ENCODE measurements at places on chromosomes 7 and 10.

GRCh38 chr10:5545011-5545410 is 20.2 kb downstream of the CALML3 start:
- no peak for DNase-seq

GRCh38 chr7:30589111-30589510 is 5.6 kb upstream of the GARS1 start:
- DNase-seq: no peak

DNA sequence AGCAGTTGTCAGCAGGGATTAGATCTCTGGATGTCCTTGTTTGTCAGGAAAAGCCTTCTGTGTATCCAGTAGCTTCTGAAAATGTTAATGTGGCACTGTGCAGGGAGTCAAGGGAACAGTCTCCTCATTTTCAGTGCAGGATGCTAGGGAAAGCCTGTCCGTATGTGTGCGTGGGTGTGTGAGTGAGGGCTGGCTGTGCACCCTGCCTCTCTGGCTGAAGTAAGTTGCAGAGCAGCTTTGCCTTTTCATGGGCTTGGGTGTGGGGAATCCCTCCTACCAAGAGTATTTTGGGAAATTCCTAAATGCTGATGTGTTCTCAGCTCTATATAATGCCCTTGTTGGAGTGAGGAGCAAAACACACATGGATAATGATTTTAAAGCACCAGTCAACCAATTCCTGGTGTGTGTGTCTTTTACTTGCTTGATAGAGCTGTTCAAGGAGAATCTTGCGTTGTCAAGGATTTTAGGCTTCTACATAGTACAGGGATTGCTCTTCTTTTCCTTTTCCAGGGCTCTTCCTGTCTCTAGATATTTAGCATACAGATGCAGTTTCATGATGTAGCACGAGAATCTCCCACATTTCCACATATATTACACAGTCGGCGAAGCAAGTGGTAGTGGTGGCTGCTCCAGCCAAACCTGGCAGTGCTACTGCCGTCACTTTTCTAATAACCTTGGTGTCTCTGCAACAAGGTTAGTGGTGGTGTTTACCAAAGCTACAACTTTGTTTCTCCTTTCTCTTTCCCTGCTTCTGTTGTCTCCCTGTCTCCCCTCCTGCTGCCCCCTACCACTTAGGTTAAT is 92.8 kb downstream of the MCU start:
- DNase-seq: peak; percentile 38

DNA sequence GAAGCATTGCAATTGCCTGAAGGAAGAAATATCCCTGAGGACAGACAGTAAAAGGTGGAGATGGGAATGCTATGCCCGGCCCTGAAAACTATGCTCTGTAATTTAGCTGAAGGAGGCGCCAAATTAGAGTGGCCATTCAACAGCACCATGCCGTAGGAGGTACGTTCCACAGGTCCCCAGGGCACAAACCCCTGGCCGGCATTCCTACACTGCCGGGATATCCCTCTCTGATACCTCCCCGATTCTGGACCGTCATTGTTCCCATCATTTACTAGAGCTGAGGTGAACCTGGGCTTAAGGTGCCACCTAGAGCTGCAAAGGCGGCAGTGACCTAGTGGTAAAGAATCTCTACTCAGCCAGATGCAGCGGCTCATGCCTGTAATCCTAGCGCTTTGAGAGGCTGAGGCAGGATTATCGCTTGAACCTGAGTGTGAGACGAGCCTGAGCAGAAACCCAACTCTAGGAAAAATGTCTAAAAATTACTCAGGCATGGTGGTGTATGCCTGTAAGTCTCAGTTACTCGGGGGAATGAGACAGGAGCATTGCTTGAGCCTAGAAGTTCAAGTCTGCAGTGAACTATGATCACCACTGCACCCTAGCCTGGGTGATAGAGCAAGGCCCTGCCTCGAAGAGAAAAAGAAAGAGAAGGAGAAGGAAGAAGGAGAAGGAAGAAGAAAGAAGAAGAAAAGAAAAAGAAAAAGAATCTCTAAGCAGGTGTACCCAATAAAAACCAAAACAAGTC is 53.0 kb upstream of the TNKS2 start:
- DNase-seq: peak; percentile 7

- no peak for DNase-seq
These were observed 14.5 kb upstream of the EGR2 start for GRCh38 chr10:62830679-62831078.

DNA sequence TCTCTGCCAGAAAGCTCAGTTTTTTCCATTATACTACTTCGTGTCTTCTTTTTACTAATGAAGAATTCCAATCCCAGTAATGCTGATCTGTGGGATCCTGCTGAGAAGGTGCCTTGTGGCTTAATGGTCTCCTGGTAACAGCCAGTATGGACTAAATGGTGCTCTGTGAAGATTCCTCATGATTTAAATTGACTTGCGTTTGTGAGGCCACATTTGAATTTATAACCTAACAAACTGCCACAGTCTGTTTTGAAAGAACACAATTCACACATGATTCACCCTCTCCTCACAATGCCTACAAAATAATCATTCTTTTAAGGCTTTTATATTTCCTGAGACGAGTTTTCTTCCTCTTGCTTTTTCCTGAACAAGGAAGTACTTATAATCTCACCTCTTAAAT is 140.0 kb downstream of the MBL2 start:
- DNase-seq: no peak

- no peak for DNase-seq
These were observed 32.9 kb upstream of the BPGM start for GRCh38 chr7:134613623-134614347.

GRCh38 chr7:1134951-1135350 is 25.0 kb downstream of the ZFAND2A start:
- no peak for DNase-seq

DNA sequence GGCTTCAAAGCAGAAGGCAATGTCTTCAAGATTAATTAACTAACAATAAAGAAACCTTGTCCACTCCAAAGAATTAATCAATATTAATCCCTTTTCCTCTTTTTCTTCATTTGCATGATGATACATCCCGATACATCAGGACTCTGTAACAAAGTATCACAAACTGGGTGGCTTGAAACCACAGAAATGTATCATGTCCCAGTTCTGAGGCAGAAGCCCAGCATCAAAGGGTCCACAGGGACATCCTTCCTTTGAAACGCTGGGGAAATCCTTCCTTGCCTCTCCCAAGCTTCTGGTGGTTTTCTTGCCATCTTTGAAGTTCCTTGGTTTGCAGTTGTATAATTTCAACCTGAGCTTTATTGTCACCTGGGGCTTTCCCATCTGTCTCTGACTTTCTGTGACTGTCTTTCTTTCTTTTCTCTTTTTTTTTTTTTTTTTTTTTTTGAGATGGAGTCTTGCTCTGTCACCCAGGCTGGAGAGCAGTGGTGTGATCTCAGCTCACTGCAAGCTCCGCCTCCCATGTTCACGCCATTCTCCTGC is 210.2 kb upstream of the ADARB2 start:
- no peak for DNase-seq

GRCh38 chr10:80520661-80521470 is 16.8 kb upstream of the SH2D4B start:
- DNase-seq: no peak

DNA sequence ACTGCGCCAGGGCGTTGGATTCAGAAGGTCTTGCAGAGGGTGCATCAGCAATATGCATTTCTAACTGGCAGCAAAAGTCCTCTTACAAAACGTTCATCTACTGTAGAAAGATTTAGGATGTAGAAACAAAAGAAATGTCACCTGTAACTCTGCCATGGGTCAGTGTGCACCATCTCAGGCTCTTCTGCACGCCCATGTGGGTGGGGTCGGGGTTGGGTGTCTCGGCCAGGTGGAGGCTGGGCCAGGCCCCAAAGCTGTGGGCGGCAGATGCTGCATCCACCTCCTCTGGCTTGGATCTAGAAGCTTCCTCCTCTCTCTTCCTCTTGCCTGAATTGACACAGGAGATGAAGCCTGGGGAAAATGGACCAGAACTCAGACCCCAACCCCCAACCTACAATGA is 111.3 kb upstream of the PPP2R2D start:
- DNase-seq: no peak

DNA sequence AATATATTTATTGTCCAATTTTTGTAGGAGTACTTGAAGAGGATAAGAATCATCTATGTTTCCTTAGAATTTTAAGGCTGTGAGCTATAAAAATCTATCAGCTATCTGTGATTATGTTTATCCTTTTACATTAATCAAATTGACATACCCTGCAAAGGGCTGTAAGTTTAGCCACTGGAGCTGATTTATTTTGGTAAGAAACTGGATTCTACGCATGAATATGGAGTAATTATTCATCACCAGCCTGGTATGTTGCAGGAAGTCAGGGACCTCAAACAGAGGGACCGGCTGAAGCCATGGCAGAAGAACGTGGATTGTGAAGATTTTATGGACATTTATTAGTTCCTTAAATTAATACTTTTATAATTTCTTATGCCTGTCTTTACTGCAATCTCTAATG is 696.9 kb downstream of the DNAJB9 start:
- no peak for DNase-seq

GRCh38 chr10:112932658-112933057 is 17.4 kb upstream of the TCF7L2 start:
- DNase-seq: no peak

DNA sequence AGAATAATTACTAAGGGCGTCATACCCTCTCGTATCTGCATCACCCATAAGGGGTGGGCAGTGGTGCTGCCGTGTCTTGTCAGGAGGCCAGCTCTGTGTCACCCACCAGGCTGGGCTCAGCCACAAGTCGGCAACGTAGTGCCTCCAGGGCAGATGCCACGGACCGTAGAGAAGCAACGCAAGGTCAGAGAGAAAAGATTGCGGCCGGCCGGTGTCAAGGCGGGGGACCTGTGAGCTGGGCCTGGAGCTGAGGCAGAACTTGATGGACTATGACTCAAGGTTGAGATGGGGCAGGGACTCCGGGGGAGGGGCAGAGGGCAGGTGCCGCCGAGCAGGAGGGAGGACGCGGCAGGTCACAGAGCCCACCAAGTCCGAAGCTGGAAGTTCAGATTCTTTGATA is 29.5 kb downstream of the FOXK1 start:
- no peak for DNase-seq

DNA sequence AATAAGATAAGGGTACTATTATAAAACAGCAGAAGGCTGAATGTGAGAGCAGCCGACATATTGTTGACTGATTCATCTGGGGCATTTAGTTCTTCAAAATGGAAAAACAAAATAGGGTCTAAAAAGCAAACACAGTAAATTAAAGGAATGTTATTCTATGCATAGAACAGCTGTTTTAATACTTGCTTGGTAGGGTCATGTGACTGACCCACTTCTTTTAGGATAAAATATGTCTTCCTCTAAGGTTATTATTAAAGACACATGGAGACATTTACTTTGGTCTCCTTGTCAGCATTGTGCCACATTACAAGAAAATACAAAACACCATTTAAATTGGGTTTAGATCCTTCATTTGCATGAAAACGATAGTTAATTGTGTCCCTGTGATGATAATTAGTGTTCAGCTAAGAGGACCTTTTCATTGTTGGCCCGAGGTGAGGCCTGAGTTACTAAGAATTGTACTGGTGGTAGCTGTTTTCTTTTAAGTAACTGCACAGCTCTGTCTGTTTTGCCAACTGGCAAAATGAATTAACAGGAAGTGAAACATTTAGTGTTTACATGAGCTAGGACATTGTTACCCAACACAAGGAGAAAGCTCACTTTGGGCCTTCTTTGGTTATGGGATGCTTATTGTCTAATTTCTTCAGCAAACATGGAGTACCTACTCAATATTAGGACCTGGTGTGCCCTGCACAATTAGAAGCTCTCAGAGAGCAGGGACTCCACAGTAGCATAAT is 764.4 kb downstream of the LRMDA start:
- no peak for DNase-seq

DNA sequence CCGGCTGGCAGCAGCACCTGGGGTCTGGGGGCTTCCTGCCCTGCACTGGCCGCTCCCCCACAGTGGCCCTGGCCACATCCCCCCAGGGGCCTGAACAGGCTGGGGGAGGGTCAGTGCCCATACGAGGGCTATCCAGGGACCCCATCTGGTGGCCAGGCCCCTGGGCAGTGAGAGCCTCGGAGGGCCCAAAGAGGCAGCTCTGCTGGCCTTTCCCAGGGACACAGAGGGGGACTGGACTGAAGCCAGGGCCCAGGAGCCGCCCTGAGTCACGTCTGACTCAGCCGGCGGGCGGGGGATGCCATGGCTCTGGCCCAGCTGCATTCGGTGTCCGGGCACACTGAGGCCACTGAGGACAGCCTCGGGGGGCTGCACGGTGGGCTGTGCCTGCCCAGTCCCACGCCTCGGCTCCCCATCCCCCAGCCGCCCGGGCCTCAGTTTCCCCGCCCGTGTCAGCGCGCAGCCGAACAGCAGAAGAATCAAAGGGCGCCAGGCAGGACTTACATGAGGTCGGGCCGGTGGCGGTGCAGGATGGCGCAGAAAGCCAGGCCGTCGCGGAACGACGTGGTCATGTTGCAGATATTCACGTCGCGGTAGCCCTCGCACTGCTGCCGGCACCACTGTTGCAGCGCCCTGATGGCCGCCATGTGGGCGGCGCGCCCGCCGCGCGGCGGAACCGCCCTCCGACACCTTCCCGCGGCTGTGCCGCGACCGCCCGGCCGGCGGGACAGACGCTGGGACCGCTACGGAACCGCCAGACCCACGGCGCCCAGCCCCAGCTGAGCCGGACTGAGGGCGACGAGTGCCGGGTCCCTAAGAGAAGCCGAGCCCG is at the start of gene MICALL2:
Gene MICALL2, minus strand, starts transcription at position 788 of the 829 bp plus-strand sequence. Its CDS starts 144 bp downstream, at position 644.
- DNase-seq: peak; percentile 94

- DNase-seq: no peak
These were observed 729 bp downstream of the HOGA1 start for GRCh38 chr10:97584798-97585438.

DNA sequence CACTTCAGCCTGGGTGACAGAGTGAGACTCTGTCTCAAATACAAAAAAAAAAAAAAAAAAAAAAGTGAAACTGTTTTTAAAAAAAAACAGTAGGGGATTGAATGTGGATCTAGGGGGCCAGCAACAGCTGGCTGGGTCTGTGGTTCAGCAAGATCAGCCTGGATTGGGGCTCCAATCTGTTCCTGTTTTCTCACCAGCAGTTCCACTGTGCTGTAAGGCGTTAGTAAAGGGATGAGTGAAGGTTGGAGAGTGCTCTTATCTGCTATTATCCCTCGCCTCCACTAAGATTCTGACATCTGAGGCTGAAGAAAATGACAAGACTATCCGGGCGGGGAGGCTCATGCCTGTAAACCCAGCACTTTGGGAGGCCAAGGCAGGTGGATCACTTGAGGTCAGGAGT is 41.6 kb upstream of the GTF2IRD1 start:
- DNase-seq: no peak

DNA sequence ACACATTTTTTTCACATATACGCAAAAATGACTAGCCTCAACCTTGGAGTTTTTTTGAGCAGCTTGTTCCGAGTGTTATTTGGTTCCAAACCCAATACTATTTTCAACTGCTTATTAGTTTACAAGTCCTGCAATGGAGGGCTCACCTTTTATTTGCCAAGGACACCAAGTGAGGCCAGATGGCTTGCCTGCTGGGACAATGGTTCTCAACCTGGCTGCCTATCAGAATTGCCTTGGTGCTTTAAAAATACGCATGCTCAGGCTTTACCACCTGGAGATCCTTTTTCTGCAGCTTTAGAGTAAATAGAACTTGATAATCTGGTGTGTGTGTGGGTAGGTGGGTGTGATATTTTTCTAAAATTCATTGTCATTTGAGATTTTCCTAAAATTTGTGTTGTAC is 276.8 kb downstream of the MTERF1 start:
- DNase-seq: no peak

Measured in ACHN (cell line).